ENCODE measurements at places on chromosomes 2 and 18.

DNA sequence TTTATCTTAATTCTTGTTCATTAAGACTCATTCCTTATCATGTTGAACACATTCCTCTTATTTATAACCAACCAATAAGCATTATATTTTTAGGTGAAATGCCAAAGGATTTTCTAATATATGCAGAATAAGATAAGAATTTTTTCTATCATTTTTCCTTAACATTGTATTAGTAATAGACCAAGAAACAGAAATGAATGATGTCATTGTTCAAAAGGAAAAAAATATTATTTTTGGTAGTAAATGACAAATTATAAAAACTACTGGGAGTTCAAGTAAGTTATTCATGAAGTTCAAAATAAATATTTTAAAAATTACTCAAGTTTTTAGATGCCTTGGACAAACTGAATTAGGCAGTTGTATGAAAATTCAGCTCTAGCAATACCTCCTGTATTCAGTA, 25.5 kb downstream of the DCAF17 start:
- no peak for DNase-seq

- no peak for DNase-seq
Measured at GRCh38 chr2:85253890-85254289, 73.9 kb downstream of the TGOLN2 start.

DNA sequence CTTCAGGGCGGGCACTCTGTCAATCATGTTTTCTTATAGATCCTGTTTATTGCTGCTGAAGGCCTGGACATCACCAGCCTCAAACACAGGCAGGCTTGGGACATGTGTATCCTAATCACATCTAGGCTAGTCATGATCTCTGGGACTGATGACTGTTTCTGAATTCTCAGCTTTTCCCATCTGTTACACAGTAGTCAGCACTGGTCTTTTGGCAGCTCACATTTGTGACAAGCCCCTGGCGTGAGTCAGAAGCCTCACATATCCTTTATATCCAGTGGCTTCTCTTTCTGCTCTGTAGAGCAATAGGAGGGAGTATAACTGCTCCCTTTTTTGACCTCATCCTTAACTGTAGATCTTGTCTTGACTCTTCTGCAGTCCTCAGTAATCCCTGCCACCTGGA, 4.5 kb downstream of the SEMA4F start:
- DNase-seq, result no peak

DNA sequence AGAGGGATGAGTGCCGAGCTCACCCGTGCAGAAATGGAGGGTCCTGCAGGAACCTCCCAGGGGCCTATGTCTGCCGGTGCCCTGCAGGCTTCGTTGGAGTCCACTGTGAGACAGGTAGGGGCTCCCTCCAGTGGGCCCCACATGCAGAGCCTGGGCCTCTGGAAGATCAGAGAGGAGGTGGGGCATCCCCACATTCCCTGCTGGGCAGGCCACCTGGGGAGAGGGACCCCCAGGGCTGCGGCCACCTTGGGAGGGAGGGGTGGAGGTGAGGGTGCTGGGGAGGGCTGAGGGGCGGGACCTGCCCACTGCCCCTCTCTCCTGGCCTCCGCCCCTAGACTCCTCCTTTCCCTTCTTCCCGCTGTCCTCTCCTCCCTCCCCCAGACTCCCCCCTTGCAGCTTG, 38.5 kb downstream of the MTERF4 start:
- no peak for DNase-seq

DNA sequence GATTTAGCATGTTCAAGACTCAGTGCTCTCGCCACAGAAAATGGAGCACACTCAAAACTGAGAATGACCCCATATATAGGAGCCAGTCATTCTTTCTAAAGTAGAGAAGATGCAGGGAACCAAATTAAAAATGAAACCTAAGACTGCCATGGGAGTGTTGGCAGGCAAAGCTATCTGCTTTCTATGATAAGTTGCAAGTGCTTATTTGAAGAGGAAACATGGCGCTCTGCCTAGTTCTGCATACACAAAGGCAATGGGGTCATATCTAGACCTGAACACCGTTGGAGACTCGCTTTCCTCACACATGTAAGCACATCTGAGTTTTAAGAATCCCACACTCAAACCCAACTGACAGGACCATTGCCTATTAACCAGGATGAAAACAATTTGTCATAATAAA, 292.5 kb downstream of the ALK start:
- no peak for DNase-seq

DNA sequence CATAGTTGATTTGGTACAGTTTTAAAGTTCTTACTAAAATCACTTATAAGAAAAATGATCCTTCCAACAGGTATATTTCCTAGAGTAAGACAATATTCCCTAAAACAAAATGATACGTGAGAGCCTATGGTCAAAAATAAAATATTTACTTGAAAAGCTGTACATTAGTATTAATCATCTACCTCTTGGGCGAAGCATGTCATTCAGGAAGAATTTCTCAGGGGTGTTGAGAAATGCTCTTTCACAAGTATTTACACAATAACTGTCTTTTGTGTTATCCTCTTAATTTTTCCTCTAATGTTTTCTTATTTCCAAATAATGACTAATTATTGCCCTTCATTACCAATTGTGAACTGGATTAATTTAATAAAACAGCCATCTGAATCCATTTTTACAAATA, 466.3 kb downstream of the SATB2 start:
- no peak for DNase-seq

- DNase-seq, result no peak
Measured at GRCh38 chr2:3574155-3574554, 905 bp upstream of the RPS7 start.

DNA sequence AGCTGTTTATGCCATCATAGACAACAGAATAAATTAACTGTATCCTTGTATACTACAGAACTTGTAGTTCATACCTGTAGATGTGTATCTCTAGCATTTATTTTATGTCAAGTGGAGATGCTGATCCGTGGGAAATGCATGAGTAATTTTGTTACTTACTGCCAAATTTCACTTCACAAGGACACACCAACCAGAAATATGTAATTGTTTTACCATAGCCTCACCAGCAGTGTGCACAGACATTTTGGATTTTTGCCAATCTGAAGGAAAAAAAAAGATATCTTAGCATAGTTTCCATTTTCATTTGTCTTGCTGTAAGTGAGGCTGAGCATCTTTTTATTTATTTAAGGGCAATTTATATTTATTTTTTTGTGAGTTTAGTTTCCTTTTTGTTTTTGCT, 265.1 kb upstream of the OSR1 start:
- no peak for DNase-seq

DNA sequence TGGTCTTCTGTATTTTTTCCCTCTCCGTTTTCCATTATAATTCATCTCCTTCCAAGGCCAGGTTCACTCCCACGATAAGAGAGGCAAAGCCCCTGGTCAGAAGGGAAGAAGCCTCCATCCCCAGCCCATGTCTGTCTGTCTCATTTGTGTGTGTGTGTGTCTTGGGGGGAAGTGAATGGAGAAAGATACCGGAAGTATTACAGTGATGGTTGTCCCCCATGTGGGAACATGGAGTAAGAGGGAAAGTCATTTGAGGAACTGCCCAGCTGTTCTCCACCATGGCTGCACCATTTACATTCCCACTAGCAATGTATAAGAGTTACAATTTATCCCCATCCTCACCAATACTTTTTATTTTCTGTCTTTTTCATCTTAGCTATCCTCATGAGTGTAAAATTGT, 113.6 kb upstream of the ATP8B1 start:
- DNase-seq, result no peak

DNA sequence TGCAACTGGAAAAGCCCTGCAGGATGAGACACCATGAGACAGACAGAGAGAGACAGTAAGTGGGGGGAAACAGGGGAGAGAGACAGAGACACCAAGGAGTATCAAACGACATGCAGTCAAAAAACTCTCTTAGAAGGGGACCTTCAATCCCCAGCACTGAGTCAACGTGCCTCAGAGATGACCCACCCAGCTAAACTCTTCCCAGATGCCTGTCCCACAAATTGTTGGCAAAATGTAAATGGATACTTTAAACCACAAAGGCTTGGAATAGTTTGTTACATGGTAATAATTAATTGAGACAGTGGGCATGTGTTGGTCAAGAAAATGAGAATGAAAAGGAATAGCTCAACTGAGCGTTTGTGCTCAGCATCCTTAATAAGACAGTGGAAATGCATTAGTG, 98.3 kb downstream of the GRB14 start:
- no peak for DNase-seq

DNA sequence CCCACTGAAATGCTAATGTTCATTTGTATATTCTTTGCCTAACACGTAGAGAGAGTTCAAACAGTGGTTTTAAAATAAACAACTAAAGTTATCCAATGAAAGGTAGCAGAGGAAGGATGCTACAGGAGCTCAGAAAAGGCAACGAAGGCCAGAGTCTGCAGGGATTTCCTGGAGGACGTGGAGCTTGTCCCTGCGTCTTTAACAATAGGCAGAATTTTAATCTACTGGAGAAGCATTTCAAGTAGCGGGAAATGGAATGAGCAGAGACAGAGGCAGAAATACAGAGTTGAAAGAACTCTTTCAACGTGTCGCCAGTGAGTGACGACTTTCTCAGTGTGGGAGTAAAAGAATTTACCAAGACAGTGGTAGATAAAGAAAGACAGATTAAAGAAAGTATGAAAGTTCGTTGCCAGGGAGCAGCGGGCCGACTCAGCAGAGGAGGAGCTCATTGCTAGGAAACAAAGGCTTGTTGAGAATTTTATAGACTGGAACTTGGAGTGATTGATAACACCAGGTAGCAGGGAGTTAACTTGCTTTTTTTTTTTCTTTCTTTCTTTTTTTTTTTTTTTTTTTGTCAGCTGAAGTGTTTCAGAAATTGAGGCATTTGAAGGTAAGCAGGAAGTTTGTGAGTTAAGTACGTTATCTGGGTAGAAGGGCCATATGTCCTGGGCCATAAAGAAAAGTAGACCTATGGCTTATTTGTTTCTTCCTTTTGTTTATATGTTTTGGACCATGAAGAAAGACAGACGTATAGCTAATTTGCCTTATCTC, 625 bp upstream of the NBAS start:
- peak; percentile 71 for DNase-seq

DNA sequence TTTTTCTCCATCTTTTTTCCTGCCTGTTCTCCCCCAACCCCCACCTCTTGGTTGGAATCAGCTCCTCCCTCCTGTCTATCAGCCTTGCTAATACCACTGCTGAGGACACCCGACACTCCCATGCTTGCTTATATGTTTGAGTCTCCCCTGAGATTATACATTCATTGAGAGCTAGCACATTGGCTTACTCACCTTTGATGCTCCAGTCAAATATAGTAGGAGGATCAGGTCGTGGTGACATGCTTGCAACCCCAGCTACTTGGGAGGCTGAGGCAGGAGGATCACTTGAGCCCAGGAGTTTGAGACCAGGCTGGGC, 91.5 kb upstream of the CCBE1 start:
- no peak for DNase-seq

DNA sequence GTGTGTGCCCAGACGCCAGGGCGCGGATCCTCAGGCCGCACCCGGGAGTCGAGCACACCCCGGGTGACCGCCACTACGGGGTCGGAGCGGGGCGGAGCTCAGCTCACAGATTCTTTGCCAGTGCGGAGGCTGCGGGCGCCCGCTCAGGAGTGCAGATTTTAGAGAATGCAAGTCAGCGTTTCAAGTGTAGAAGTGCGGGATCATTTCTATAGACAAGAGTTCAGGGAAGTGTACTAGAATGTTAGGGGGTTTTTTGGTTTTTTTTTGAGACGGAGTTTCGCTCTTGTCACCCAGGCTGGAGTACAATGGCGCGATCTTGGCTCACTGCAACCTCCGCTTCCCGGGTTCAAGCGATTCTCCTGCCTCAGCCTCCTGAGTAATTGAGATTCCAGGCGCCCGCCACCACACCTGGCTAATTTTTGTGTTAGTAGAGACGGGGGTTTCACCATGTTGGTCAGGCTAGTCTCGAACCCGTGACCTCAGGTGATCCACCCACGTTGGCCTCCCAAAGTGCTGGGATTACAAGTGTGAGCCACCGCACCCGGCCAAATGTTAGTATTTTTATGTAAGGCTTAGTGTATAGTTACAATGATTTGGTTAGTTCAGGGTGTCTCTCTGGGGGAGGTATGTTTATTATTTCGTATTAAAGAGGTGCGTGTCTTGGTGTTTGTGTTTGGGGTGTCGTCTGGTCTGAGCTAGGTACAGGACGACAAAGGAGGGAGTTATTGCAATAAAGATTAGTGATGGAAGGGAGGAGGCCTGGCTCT, 619 bp upstream of the FAM168B start:
- DNase-seq, result no peak

DNA sequence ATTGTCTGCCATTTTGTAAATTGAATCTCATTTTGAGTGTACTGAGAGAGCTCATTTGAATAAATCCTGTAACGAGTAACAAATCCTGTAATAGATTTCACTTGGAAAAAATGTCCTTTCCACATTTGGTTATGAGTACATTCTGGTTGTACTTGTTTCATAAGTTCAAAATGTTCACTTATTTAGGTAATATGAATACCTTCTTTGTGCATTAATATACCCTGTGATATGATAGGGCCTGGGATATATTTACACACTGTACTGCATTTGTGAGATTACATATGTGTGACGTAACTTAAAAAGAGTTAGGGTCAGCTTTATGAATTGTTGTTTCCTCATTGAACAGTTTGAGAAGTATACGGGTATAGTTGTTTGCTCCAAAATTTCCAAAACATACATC, 16.1 kb downstream of the AGFG1 start:
- no peak for DNase-seq

DNA sequence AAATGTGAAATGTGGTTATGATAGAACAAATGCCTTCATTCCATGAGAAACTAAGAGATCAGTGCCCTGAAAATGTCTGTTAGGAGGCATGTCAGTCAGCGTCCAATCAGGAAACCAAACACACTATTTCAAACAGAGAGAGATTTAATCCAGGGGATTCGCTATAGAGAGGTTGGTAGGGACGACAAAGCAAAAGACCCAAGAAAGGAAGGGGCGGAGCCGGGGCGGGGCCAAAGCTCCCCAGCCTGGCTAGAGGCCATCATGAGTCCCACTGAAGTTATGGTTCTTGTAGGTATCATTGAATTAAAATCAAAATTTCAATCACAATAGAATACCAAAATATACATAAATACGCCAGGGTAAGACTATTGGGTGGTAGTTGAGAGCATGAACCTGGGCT, 32.9 kb upstream of the RNF149 start:
- DNase-seq, result no peak

DNA sequence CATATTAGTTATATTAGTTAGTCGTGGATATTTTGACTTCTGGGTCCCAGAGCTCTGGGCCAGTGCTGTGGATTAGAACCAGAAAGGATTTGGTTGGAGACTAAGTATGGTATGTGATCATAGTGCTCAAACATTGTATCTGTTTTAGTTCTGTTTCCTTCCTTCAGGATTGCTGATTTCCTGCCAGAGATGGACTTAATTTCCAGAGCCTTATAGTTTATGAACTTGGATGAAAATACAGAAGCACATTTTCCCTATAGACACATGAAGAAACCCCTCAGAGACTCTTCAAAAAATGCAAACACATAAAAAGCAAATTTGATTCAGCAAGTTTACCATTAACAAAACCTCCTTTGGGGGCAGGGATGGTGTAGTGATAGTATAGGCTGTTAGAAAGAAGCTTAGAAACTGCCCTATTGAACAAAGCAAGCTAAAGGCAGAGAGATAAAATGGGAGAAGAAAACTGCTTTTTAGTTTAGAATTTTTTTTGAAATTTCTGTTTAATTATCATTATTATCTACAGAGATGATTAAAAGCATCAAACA, 88.7 kb upstream of the EFEMP1 start:
- no peak for DNase-seq

GRCh38 chr2:150674283-150674682, 186.8 kb upstream of the RND3 start:
- DNase-seq, result no peak
